Spinal cord (tissue), 10 donors: ENCODE measurements at places on chromosomes 5 and 9. TPM values are rescaled to one million over a fixed set of nuclear protein-coding genes. Genes with fewer than 3 reads are reported as not detected.

The PRLR gene
- 5.3 TPM for total RNA-seq

The SLC9A3 gene
- total RNA-seq: 2.3 TPM

The IFNA21 gene
- total RNA-seq: not detected

The ANKRD31 gene
- 0.59 TPM for total RNA-seq

- no peak for DNase-seq
- no peak overlapping the region for H3K27ac ChIP-seq
- no peak overlapping the region for H3K4me3 ChIP-seq
- no peaks in the 10 kb centered on the region for H3K27me3 ChIP-seq
- no peaks in the 10 kb centered on the region for H3K36me3 ChIP-seq
Measured at GRCh38 chr5:158308429-158309025, 449.6 kb upstream of the CLINT1 start.

DNA sequence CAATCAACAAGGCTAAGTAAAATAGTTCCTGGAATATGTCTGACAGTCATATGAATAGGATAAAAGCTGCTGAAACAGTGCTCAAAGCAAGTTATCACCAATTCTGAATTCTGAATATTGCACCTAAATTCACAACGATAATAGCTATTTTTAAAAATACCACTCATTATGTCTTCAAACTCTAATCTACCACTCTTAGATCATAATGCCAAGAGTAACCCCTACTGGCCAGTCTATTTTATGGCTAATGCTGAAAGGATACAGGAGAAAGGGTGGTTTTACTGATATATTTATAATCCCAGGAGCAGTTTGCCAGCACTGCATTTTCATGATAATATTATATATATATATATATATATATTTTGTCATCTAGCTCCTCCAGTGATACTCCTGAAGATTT, 232.8 kb downstream of the PDE4D start:
- no peaks in the 10 kb centered on the region for H3K36me3 ChIP-seq
- no peaks in the 10 kb centered on the region for H3K4me1 ChIP-seq
- no peak overlapping the region for H3K27ac ChIP-seq
- peak; percentile 32 for DNase-seq
- no peak overlapping the region for H3K4me3 ChIP-seq

DNA sequence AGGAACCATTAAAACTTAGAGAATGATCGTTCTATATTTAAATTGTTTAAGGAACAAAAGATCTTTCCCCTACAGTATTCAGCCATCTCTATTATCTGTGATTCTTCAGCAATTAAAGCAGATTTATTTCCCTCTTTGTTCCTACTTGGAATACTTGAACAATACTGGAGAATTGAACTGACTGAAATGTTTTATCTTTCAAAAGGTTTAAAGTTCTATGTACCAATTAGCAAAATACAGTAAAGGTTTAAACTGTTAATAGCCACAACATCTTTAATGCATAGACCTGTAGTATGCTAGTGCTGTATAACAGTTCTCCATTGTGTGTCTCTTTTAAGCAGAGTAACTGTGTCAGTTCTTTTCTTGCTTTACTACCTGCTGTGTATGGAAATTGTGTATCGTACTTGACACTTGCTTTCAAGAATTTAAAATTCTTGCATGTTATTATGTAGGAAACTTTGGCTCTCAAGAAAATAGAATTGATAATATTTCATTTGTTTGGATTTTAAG, 54.0 kb downstream of the NDUFS4 start:
- H3K27me3 ChIP-seq: no peaks in the 10 kb centered on the region
- H3K4me1 ChIP-seq: no peaks in the 10 kb centered on the region
- no peaks in the 10 kb centered on the region for H3K36me3 ChIP-seq

DNA sequence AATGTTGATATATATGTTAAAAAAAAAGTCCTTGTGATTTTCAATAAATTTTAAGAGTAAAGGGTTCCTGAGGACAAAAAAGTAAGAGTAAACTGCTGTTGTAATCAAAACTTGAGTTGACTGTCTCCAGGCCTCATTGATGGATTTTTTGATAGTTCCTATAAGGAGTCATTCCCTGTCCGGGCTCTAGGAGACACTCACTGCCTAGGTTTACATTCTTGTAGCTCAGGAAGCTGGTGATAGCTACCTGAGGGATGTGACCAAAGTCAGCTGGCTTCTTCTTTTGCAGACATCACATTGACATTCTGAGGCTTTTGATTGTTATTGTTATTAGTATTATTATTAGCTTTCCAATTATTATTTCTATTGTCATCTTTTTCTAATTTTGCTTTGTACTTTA, 116.5 kb upstream of the FBXL7 start:
- H3K4me1 ChIP-seq: no peaks in the 10 kb centered on the region
- DNase-seq: peak; percentile 79
- no peaks in the 10 kb centered on the region for H3K27me3 ChIP-seq
- H3K36me3 ChIP-seq: no peaks in the 10 kb centered on the region
- H3K4me3 ChIP-seq: no peak overlapping the region

DNA sequence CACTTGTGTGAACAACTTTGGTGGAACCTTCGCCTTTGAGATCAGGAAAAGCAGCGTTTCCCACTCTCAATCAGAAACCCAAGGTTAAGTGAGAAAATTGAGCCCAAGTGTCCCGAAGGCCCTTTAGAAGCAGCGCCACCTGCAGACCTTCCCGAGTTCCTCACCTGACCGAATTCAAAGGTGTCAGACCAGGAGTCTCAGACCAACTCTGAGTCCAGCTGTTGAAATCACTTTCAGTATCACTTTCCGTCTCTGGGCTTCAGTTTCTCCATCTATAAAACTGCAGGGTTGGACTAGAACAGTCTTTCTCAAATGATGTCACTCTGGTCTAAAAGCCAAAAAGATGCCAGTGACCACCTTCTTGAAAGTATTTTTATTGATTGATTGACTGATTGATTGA, 31.7 kb upstream of the GRHPR start:
- H3K36me3 ChIP-seq: no peaks in the 10 kb centered on the region
- no peak for DNase-seq
- no peak overlapping the region for H3K4me3 ChIP-seq
- no peaks in the 10 kb centered on the region for H3K4me1 ChIP-seq

GRCh38 chr9:118473521-118473920, 769.3 kb downstream of the TLR4 start:
- H3K4me1 ChIP-seq: no peaks in the 10 kb centered on the region
- no peaks in the 10 kb centered on the region for H3K36me3 ChIP-seq
- no peak overlapping the region for H3K4me3 ChIP-seq
- no peak overlapping the region for H3K27ac ChIP-seq
- peak; percentile 46 for DNase-seq

GRCh38 chr9:107809871-107810460, 320.4 kb upstream of the KLF4 start:
- H3K27me3 ChIP-seq: peaks cover 3% of the 10 kb centered on the region
- no peak overlapping the region for H3K4me3 ChIP-seq
- no peaks in the 10 kb centered on the region for H3K36me3 ChIP-seq
- DNase-seq: no peak
- no peaks in the 10 kb centered on the region for H3K4me1 ChIP-seq

DNA sequence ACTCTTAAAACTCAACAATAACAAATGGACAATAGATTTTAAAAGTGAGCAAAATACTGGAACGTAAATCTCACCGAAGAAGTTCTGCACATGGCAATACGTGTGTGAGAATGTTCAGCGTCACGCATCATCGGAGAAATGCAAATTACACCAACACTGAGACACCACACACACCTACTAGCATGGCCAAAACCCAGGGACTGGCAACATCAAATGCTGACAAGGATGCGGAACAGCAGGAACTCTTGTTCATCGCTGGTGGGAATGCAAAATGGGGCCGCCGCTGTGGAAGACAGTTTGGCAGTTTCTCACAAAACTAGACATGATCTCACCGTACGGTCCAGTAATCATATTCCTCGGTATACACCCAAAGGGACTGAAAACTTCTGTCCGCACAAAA, 21.6 kb upstream of the CLPTM1L start:
- H3K27me3 ChIP-seq: peaks cover 25% of the 10 kb centered on the region
- no peak for DNase-seq
- H3K27ac ChIP-seq: no peak overlapping the region
- H3K36me3 ChIP-seq: no peaks in the 10 kb centered on the region

DNA sequence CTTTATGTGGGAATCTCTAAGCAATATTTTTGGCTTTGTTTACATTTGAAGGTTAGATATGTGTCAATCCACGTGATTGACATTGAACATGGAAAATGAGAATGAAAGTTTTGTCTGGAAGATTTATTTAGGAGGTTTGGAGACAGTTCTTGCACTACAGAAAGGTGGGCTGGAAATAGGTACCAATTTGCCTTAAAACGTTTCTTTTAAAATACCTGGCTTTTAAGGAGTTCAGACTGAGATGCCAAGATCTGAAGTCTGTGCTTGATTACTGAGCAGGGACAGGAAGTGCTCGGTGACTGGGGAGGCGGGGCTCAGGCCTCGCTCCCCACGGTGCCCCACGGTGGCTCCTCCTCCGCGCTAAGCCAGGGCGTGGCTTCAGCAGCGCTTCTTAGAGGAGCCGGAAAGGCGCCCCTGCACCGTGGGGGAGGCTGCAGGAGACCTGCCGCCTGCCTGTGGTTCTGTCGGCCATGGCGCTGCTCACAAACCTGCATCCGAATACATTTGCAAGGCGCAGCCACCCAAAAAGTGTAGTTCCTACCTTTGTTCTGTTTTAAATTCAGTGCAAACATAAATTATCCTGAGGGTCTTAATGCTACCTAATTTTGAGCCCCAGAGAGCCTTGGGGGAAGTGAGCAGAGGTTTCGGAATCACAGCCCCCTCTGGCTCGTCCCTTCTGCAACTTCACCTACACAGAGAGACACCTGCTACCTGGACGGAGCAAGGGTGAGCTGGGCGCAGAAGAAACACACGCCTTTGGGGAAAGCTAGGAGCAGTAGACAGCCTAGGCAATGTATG, 49.2 kb downstream of the USP20 start:
- H3K27me3 ChIP-seq: no peaks in the 10 kb centered on the region
- no peak for DNase-seq
- H3K36me3 ChIP-seq: peaks cover 40% of the 10 kb centered on the region
- H3K27ac ChIP-seq: no peak overlapping the region
- H3K4me1 ChIP-seq: peaks cover 42% of the 10 kb centered on the region
- H3K4me3 ChIP-seq: peak overlapping the region; percentile 26

GRCh38 chr5:142206801-142207200, 98.2 kb downstream of the NDFIP1 start:
- H3K36me3 ChIP-seq: no peaks in the 10 kb centered on the region
- no peaks in the 10 kb centered on the region for H3K4me1 ChIP-seq
- DNase-seq: no peak
- H3K27ac ChIP-seq: no peak overlapping the region

GRCh38 chr5:116374434-116374852, 200.2 kb downstream of the SEMA6A start:
- H3K4me3 ChIP-seq: no peak overlapping the region
- no peaks in the 10 kb centered on the region for H3K36me3 ChIP-seq
- H3K4me1 ChIP-seq: peaks cover 14% of the 10 kb centered on the region
- DNase-seq: no peak

DNA sequence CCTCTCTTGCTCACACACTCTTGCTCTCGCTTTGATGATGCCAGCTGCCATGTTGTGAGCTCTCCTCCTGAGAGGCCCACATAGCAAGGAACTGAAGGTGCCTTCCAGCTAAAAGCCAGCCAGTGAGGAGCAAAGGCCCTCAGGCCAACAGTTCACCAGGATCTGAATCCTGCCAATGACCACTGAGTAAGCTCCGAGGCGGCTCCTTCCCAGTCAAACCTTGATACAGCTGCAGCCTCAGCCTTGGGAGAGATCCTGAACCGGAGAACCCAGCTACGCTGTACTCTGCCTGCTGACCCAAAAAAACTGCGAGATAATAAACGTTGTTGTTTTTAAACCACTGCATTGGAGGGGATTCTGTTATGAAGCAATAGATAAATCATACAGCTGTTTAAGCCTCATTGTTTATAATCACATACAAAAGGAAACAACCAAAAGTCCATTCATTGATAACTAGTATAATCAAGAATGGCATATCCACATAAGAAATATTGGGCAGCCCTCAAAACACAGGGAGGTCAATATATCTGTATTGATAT, 49.0 kb upstream of the IFNK start:
- H3K27me3 ChIP-seq: no peaks in the 10 kb centered on the region
- DNase-seq: no peak
- no peak overlapping the region for H3K4me3 ChIP-seq
- H3K4me1 ChIP-seq: peaks cover 16% of the 10 kb centered on the region
- no peak overlapping the region for H3K27ac ChIP-seq

GRCh38 chr9:132356324-132356924, 1.6 kb upstream of the SETX start:
- H3K27ac ChIP-seq: no peak overlapping the region
- H3K27me3 ChIP-seq: no peaks in the 10 kb centered on the region
- DNase-seq: no peak

DNA sequence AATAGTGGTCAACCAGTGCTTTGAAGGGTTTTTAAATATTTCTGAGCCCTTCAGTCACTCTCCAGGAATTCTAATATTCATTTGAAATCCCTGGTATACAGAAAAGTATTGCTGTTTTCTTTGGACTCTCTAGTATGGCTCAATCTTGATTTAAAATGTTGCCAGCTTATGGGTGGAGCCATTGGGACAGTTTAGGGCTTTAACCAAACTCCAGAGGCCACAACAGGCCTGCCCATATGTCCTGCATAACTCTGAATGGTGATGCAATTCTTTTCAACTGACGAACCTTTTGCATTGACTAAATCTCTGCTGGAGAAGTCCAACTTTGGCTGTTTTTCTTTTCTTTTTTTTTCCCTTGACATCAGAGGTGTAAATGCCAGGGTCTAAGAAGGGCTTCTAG, 10.3 kb upstream of the ANKHD1 start:
- H3K27ac ChIP-seq: no peak overlapping the region
- no peaks in the 10 kb centered on the region for H3K27me3 ChIP-seq
- H3K4me3 ChIP-seq: no peak overlapping the region
- H3K36me3 ChIP-seq: no peaks in the 10 kb centered on the region
- no peak for DNase-seq

- no peak overlapping the region for H3K4me3 ChIP-seq
- DNase-seq: no peak
- no peaks in the 10 kb centered on the region for H3K4me1 ChIP-seq
- no peak overlapping the region for H3K27ac ChIP-seq
- no peaks in the 10 kb centered on the region for H3K36me3 ChIP-seq
- H3K27me3 ChIP-seq: no peaks in the 10 kb centered on the region
Measured at GRCh38 chr9:81890104-81890503, 38.1 kb upstream of the SPATA31D4 start.

DNA sequence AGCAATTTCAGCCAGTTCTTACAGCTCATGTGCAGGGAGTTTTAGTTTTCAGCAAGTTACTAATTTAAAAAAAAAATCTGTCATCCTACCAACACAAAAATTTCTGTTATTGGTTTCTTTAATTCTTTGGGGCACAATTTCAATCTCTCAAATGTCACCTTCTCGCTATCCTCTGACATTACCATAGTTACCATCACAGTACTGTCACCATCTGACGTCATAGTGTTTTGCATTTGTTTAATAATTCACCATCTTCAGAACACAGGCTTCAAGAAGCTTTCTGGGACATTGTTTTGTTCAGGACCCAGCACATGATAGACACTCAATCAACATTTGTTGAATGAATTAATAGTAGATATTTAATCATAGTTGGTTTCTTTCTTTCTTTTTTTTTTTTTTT, 155.1 kb downstream of the PDZD2 start:
- H3K27me3 ChIP-seq: no peaks in the 10 kb centered on the region
- H3K36me3 ChIP-seq: no peaks in the 10 kb centered on the region
- no peaks in the 10 kb centered on the region for H3K4me1 ChIP-seq
- no peak overlapping the region for H3K4me3 ChIP-seq
- H3K27ac ChIP-seq: no peak overlapping the region
- no peak for DNase-seq
